Breast epithelium (tissue), 4 donors: ENCODE measurements at places on chromosomes 12 and 14. TPM values are rescaled to one million over a fixed set of nuclear protein-coding genes. Genes with fewer than 3 reads are reported as not detected.

DNA sequence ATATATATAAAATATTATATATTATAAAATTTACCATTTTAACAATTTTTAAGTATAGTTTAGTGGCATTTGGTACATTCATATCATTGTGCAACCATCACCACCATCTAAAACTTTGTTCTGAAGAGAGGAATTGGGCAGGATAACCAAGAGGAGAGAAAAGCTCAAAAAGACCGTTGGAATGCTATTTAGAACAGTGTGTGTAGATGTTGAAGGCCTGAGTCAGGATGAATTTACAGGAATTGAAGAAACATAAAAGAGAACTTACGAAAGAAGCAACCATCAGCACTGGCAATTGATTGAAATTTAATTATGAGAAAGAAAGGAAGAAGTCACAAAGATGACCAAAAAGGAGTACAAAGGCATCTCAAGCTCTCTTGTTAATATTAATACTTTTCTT is 196.9 kb upstream of the PWP1 start:
- no peak for DNase-seq

GRCh38 chr14:49920935-49921334 is 28.1 kb downstream of the ARF6 start:
- no peak for DNase-seq

GRCh38 chr12:68831272-68831671 is 23.3 kb downstream of the MDM2 start:
- no peak for DNase-seq

- DNase-seq, result no peak
Observed at GRCh38 chr14:81772381-81772780, 238.7 kb upstream of the SEL1L start.

DNA sequence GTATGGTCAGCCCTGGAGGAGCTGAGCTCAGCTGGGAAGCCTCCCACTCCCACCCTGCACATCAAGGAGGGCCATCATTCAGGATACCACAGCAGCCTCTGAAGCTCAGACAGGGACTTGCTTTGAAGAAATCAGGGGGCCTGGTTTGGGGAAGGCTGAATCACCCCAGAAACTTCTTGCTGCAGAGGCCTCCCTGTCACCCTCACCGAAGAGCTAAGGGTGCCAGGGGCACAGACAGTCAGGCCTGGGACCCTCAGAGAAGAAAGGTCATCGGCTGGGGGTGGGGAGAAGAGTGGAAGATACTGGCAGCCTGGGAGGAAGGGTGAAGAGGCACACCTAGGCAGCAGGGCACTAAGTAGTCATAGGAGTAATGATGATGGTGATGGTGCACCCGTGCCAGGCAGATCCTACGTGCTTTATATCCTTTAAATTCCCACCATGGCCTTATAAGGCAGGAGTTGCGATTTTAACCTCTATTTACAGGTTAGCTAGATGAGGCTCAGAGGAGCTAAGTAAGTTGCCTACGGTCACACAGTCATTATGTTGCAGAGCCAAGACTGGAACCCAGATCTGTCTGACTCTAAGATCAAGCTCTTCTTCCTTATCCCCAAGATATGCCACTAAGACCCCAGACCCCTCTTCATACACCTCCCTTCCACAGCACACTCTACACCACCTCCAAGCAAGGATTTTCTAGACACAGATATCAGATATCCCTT is 28.5 kb upstream of the PNMA1 start:
- no peak for DNase-seq

GRCh38 chr14:105861985-105862465 is 335.6 kb downstream of the TMEM121 start:
- no peak for DNase-seq

DNA sequence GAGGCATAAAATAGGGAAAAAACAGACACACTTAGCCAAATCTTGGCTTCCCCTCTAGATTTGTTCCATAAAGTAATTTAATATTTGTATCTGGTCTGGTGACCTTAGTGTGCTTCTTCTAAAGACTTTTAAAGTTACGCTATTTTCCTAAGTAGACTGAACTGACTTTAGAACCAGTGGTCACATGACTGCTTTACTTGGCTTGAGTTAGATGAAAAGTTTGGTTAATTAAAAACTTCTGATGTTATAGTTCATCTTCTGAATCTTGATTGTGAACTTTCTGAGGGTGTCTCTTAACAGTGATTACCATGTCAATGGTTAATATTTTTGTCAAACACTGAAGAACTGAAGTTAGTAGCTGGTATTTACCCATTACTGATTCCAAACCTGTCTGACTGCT is 2.6 kb downstream of the BBS10 start:
- no peak for DNase-seq

DNA sequence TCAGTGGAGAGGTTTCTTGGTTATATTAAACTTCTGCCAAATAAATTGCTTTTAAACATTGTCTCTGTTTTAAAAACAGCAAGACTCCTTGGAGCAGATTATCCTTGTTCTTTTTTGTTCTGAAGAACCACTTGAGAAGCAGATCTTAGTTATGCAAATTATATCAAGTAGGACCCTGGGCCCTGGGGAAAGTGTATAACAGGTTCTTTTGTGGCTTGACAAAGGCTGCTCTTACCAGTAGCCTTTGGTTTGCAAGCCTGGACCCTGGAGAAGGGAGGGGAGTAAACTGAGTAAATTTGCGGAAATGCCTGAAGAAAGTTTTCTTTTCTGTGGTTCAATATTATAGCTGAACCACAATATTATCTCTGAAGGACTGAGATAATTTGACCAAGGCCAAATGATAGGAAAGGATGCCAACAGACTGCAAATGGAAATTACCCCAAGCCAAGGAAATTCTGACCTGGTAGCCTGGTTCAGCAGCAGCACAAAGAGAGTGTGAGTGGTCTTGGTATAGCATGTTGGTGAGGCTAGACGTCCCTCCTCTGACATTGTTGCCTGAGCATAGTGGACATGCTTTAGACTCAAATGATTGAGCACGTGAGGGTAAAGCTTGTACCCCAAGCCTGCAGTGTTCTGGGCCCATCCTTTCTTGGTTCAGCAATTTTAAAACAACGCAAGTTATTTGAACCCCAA is 30.4 kb upstream of the SIX1 start:
- DNase-seq, result no peak

- no peak for DNase-seq
Observed at GRCh38 chr12:8644345-8645248, 18.0 kb downstream of the MFAP5 start.

DNA sequence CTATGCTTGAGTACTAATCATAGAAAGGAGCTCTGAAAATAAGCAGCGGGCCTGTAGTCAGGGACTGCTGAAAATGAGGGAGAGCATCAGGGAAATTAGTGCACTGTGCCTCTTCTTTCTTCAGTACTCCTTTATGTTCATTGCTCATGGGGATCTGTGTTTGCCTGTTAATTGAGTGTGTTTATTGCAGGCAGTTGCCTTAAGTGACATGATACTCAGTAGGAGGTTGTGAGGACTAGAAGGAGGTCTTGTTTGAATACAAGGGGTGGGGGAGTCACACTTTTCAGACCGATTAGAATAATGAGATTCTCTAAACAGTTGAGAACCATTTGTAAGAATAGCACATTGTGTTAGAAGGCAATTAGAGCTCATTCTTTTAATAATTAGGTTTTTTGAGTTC is 102.6 kb upstream of the SLCO1C1 start:
- DNase-seq, result no peak

GRCh38 chr12:7935590-7936581 is at the start of gene SLC2A3:
Gene SLC2A3 (minus strand): TSS chr12:7936187. CDS start chr12:7936034, 153 bp downstream.
- peak; percentile 23 for DNase-seq

DNA sequence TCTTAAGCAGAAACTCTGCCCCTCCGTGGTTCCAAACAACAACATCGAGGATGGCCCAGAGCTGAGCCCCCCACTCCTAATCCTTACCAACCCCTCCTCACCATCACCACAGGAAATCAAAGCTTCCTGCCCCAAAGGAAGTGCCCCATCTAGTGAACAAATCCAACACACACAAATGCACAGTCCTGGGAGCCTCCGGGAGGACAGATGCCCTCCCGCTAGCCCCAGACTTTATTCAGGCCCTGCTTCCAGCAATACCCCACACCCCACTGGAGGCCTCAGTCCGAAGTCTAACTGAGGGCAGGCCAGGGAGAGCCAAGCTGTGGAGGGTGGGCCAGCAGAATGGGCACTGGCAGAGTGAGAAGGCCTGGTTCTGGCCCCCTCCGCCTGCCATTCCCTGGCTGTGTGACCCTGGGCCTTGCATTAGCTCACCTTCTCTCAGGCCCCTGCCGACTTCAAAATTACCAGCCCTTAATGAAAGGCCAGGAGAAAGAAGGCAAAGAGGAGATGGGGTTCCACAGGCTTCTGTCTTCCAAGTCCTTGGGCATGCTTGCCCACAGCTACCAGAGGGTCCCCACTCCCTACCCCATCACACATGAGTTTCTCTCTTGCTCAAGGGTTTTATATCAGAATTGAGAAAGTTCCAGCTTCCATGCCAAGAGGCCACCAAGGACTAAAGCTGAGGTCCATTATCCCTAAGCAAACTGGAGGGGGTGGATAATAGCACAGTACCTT is 2.3 kb downstream of the HDAC7 start:
- DNase-seq, result no peak

DNA sequence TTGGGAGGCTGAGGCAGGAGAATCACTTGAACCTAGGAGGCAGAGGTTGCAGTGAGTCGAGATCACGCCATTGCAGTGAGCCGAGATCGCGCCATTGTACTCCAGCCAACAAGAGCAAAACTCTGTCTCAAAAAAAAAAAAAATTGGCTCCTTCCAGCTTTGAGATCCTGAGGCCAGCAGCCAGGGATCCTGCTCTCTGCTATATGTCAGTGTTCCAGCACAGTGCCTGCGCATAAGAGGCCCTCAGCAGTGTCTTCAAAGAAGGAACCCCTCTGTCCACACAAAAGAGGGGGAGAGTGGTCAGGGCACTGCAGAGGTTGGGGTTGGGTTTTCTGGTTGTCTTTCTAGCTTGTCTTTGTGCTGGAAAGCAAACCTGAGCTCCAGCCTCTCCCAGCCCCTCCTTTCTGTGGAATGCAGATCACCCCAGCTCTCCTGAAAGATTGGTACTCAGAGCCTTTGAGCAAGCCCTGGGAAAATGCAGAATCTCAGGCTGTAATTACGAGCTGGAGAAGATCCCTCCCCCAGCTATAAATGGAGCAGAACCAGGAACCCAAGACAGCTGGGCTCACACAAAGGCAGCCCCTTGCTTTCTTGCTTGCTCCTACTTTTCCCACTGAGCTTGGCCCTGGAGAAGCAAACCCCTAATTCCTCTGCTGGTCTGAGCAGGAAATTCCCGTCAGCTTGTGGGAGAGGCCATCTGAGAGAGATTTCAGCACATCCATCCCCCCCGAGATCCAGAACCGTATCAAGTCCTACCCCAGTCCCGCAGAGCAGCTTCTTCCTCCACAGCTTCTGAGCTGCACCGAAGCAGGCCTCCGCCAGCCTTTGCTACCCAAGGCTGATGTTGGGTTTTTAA is 205.7 kb downstream of the ZFP36L1 start:
- DNase-seq, result no peak

DNA sequence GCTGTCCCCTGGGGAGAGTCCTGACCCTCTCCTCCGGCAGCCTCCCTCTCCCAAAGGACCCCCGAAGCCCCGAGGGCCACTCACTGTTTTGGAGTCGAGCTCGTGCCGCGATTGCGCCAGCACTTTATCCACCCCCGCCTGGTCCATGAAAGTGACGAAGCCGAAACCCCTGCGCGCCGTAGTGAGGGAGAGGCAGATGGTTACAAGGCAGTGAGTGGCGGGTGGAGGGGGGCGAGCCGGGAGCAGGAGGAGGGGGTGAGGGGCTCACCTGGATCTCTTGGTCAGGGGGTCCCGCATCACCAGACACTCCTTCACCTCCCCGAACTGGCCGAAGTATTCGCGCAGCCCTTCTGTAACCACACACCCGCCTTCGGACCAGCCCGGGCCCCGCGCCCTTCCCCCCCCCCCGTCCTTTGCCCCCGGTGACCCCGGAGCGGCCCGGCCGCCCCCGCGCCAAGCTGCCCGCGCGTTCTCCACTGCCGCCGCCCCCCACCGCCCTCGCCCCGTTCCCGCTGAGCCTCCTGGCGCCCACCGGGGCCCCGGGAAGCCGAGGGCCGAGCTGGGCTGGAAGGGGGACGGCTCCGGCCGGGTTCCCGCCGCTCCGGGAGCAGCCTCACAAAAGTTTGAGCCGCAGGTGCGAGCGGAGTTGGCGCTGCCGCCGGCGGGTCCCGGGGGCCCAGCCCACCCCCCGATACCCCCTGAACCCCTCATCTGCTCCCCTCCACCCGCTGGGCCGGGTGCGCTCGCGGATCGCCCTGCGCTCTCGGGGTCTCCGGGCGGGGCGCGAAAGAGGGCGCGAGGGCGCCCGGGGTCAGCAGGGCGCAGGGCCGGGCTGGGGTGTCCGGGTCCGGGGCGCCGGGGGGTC is 808 bp downstream of the MSI1 start:
- DNase-seq, result no peak

DNA sequence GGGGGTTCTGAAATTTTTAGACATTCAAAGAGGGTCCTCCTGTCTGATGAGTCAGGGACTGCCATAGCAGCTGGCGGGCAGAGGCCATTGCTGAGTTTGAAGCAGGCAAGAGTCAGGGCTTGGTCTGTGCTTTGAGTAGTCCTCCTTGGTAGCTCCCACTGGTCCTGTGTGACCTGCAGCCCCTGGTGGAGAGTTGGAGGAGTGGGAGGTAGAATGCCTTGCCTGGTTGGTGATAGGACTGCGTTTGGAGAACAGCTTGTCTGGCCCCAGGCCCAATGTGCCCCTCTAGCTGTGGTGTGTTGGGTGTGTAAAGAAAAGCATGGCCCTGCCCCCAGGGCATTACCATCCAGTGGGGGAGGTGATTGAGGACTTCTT is 116.7 kb downstream of the BEGAIN start:
- no peak for DNase-seq

GRCh38 chr12:104410786-104411185 is 46.0 kb upstream of the CHST11 start:
- DNase-seq, result no peak

GRCh38 chr12:83092129-83092528 is 405.4 kb downstream of the TMTC2 start:
- no peak for DNase-seq

DNA sequence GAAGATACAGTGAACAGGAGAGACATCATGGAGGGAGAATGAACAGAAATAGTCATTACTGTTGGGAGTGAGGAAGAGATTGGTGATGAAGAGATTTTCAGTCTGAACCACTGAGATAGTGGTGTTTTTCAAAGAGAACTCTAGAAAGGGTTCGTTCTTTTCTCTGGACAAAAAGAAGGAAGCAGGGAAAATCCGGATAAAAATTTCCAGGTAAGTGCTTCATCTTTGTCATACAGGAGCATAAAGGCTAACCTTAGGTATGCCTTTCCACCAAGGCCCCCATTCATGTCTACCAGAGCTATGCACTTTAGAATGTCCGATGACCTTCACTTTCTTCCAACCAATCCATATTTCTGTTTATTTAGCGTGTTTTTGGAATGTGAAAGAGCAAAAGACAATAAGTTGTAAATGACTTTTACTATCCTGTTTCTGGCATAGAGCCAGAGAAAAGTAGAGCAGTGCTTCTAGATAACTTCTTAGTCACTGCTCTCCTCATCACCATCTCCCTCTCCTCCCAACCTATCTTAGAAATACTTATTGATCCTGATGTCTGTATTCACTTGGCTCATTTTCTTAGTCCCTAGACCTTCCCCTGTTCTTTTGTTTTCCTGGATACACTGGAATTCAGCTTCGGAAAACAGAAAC is 116.5 kb downstream of the TTC6 start:
- no peak for DNase-seq

- DNase-seq, result no peak
Observed at GRCh38 chr14:26845151-26845818, 247.5 kb upstream of the NOVA1 start.

The ACVR1B gene
- 26.3 TPM for total RNA-seq
